ENCODE measurements at places on chromosomes 16 and 17.

GRCh38 chr17:78232859-78233173 is 1.4 kb downstream of the TMEM235 start:
- no peaks in the 10 kb centered on the region for H3K4me1 ChIP-seq
- no peak overlapping the region for H3K4me3 ChIP-seq
- H3K27me3 ChIP-seq: peaks cover 31% of the 10 kb centered on the region
- H3K36me3 ChIP-seq: no peaks in the 10 kb centered on the region
- no peak overlapping the region for H3K27ac ChIP-seq

DNA sequence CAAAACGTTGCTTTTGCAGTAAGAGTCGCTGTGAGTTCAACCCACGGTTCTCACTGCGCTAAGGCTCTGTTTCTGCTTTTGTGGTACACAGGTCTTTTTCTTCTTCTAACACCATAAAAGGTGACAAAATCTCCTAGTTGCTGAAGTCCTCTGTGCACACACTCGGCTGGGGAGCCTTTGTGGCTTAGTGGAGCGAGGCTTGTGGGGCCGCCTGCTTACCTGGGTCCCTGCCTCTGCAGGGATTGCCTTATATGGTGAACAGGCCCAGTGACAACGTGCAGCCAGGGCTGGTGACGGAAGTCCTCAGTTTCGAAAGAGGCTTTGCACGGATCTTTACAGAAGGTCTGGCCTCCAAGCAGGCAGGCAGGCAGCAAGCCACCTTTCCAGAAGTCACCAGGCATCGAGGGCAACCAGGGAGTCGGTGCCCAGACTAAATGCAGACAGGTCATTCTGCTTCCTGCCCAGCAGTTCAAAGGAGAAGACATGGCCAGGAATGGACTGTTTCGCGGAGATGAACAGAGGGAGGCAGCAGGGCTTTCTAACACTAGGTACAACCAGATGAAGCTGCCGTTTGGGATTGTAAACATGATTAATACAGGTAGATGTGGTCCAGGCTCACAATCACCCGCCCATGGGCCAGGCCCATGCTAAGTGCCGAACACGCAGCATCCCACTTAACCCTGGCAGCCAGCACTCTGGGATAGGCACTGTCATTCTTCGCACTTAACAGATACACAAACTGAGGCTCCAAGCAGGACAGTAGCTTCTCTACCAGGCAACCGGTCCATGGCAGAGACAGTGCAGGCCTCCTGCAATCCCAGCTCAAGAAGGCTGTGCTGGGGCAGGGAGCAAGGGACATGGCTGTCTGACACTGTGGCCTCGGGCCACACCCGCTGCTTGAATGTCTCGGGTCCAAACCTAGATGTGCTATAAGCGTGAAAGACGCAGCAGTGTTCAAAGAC is 10.7 kb upstream of the MEAK7 start:
- DNase-seq: peak; percentile 80
- H3K4me3 ChIP-seq: peak overlapping the region; percentile 84
- H3K27ac ChIP-seq: peak overlapping the region; percentile 98
- peaks cover 74% of the 10 kb centered on the region for H3K4me1 ChIP-seq

GRCh38 chr16:28984619-28985135 is at the start of gene LAT:
TSS of gene LAT (plus strand) at chr16:28985052. CDS start at chr16:28985418, 366 bp downstream.
- peak within 1 kb of the TSS; percentile 95 for H3K27ac ChIP-seq
- no peaks in the 10 kb centered on the region for H3K27me3 ChIP-seq
- DNase-seq: peak; percentile 76
- H3K36me3 ChIP-seq: peaks cover 77% of the 10 kb centered on the region

DNA sequence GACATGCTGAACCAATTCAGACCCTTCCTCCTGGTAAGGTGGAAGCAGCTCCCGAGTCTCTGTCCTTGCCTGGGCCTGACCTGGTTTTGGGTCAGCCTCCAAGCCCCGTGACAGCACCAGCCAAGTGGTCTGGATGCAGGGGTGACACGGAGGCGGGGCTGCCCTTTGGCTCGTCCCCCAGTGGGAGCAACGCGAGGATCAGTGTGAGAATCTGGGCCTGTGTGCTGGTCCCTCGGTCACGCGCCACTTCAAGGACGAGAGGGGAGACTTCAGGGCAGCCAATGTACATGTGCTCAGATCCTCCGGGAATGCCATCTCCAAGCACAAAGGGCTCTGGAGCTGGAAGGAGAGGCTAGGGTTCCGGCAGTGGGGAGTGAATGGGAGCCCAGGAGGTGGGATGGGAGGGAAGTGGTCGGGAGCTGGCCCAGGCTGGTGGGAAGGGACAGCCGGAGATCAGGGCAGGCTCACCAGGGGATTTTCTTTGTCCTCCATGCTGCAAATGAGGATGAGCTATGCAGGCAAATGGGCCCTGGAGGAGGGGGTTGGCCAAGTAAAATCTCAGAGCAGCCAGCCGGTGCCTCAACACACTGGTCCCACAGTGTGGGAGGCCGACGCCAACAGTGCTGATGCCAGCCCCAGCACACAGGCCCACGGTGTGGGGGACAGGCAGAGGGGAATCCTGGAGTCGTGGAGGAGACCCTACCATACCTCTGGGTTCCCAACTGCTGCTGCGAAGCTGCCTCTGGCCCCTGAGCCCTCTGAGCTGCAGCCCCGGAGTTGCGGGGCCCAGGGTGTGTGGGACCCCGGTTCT is 4.2 kb upstream of the NDRG4 start:
- peak overlapping the region; percentile 12 for H3K4me3 ChIP-seq
- H3K36me3 ChIP-seq: no peaks in the 10 kb centered on the region
- DNase-seq: no peak
- H3K27ac ChIP-seq: peak overlapping the region; percentile 67
- H3K27me3 ChIP-seq: peaks cover 2% of the 10 kb centered on the region

GRCh38 chr17:45852535-45853297 is 8.0 kb downstream of the SPPL2C start:
- H3K4me3 ChIP-seq: no peak overlapping the region
- H3K4me1 ChIP-seq: peaks cover 2% of the 10 kb centered on the region
- H3K27me3 ChIP-seq: peaks cover 17% of the 10 kb centered on the region
- peak; percentile 29 for DNase-seq
- H3K36me3 ChIP-seq: no peaks in the 10 kb centered on the region

All from T-helper 2 cell treated with Interferon-gamma antibody and Interleukin-4, amounts not matched to agents 5 μg/mL and 100 μg/mL, for 36 hours (primary cell).